Effector CD8-positive, alpha-beta T cell (primary cell): ENCODE measurements at places on chromosomes 2 and 18.

DNA sequence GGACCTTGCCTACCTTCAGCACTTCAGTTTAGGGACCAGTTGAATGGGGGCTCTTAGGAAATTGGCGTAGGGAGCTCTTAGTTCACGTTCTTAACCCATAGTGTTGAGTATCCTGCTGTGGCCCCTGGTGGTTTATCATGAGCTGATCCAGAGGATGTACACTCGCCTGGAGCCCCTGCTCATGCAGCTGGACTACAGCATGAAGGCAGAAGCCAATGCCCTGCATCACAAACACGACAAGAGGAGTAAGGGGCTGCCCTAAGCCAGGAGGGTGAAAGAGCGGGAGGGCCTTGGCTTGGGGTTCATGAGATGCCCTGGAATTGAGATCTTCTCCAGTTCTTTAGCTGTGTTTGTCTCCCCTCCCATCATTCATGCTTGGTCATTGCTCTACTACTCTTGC, 2.9 kb downstream of the RETREG2 start:
- DNase-seq, result no peak

GRCh38 chr2:240913810-240914644, 7.9 kb downstream of the CROCC2 start:
- DNase-seq, result peak; percentile 54

GRCh38 chr2:100800915-100801314, 19.0 kb upstream of the NPAS2 start:
- no peak for DNase-seq

DNA sequence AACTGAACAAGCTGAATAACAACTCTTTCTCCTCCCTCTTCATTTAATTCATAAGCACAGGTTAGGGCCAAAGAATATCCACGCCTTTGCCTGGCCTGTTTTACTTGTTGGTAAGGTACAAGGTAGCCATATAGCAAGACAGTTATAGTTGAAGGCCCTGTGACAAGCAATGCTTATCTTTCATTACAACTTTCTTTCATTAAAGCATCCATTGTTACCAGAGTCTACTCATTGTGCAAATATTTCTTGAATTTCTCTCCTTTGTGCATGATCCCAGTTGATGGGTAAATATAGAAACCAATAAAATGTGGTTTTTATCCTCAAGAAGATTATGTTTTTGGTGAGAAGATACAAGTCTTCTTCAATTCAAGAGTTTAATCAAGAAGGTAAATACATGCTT, 140.2 kb downstream of the UBE2E3 start:
- DNase-seq, result no peak

DNA sequence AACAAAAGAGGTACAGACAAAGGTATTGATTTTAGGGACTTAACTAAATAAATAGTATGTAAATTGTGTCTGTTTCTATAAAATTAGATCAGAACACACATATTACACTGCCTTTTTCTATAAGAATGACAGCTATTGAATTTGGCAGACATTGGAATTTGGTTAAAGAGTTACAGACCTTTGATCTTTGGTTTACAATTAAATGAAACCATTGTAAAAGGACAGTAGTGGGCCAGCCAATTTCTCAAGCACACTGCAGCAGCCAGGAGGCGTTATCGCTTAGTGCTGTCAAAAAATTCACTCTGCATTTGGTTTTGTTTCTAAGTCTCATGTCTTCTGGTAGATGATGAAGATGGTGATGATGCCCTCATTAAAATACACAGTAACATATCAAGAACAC, 175.9 kb downstream of the NR4A2 start:
- no peak for DNase-seq

DNA sequence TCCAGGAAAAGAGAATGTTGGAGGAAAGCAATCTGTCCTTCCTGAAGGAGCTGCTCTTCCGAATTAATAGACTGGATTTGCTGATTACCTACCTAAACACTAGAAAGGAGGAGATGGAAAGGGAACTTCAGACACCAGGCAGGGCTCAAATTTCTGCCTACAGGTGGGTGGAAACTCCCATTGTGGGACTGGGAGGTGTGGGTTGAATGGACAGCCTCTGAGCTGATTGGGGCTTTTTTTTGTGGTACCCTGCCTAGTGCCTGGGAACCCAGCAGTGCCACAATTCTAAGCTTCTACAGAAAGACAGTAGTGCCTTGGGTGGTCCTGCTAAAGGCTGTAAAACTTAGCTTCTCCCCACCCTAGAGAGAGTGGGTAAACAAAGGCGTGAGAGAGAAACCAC, 6.3 kb downstream of the CASP8 start:
- no peak for DNase-seq

DNA sequence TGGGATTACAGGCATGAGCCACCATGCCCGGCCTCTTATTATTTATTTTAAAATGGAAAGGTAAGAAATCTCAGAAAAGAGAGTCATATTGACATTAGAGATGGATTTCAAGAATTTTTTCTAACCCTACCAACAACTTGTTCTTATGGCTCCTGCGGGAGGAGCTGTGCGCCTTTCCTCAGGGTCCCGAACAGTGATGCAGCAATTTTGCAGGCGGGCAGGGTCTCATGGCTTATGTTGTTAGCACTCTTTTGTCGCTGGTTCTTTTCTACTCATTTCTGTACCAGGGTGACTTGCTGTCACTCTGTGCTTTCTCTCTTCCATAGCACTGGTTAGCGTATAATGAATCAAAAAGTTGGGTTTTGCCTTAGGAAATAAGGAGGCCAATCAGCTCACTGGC, 148.8 kb upstream of the DLGAP1 start:
- DNase-seq, result no peak

DNA sequence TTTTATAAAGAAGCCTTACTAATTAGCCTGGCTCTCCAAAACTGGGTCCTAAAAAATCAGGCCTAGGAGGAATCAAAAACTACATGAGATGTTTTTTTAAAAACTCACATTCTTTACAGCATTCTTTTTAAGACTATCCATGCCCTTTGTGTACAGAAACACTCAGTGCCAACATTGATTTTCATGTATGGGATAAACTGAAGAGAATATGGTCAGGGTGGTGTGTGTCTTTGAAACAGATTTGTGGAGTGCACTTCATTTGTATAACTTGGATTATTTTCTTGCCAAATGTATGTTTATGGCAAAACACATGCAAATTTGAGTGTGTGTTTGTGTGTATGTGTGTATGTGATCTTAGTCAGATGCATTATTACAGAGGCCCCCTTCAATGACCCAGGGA, 283.6 kb upstream of the ATP5MC3 start:
- DNase-seq, result no peak

- no peak for DNase-seq
Observed at GRCh38 chr2:68865108-68865507, 6.1 kb downstream of the BMP10 start.

DNA sequence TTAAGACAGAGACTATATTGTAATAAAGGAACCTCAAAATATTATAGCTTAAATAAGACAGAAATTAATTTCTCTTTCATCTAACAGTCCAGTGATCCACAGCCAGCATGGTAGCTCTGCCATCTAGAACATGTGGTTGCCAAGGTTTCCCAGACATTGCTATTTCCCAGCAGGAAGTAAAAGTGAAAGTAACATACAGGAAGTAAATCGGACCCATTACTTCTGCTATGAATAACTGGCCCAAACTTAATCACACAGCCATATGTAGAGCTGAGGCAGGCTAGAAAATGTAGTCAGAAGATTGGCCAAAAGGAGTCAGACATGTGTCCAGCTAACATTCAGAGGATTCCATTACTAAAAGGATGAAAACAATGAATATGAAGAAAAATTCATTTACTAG, 71.0 kb downstream of the NOL4 start:
- no peak for DNase-seq

- DNase-seq, result no peak
Observed at GRCh38 chr2:180539541-180539940, 440.9 kb upstream of the UBE2E3 start.
